ENCODE measurements at places on chromosomes 3 and 15.

DNA sequence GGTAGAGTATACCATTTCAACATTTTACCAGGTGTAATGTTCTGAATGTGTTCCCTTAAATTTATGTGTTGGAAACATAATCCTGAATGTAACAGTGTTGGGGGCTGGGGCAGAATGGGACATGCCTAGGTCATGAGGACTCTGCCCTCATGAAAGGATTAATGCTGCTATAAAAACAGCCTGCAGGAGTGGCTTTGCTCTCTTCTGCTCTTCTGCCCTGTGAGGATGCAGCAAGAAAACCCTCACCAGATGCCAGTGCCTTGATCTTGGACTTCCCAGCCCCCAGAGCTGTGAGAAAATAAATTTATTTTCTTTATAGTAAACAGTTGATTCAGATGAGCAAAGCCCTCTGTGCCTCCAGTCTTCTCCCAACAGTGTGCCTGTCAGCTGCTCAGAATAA is 326.0 kb upstream of the ONECUT1 start:
- DNase-seq = no peak

DNA sequence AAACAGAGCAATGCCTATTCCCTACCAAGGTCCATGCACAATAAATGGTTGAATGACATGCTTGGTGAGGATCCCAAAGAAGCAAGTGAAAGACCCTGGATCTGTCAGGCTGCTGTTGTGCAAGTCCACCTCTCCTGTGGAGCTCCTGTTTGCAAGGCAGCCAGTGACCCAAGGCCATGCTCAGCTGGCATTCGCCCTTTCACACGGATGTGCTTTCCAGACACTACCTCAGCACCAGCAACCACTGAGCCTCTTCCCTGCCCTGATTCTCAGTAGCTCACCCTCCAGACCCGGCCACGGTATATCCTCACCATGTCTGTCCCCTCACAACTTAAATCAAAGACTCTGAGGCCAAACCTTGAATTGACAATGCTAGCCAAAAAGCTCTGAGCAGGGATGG is 23.3 kb downstream of the WWTR1 start:
- no peak for DNase-seq

- no peak for DNase-seq
Measured at GRCh38 chr15:66880380-66881155, 178.5 kb downstream of the SMAD6 start.

DNA sequence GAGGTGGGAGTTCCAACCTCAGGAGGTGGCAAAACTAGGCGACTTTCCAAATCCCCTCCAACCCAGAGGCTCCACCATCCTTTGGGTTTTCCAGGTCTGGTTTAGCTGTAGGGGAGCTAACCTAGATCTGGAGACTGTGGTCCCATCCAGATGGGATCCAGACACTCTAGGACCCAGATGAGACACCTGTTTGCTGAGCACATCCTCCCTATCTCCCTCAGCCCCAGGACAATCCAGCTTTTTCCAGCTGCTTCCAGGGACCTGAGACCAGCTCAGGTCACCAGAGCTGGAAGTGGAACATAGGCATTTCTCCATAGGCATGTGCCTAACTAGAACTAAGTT is 18.2 kb downstream of the CRTAP start:
- DNase-seq = no peak

- no peak for DNase-seq
Measured at GRCh38 chr3:29430558-29430971, 149.7 kb downstream of the RBMS3 start.

DNA sequence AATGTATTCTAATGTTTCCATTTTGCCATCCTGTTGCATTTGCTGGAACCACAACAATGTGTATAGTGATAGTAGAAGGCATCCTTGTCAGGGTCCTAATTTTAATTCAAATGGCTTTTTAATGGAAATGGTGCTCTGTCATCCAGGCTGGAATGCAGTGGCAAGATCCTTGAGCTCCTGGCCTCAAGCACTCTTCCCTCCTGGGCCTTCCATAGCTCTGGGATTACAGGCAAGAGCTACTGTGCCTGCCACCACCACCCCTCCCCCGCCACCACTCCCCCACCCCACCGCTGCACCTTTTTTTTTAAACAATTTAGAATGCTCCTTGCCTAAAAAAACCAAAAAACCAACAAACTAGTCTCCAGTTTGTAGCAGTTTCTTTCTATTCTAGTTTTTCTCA is 15.2 kb upstream of the IQCF6 start:
- DNase-seq = no peak

DNA sequence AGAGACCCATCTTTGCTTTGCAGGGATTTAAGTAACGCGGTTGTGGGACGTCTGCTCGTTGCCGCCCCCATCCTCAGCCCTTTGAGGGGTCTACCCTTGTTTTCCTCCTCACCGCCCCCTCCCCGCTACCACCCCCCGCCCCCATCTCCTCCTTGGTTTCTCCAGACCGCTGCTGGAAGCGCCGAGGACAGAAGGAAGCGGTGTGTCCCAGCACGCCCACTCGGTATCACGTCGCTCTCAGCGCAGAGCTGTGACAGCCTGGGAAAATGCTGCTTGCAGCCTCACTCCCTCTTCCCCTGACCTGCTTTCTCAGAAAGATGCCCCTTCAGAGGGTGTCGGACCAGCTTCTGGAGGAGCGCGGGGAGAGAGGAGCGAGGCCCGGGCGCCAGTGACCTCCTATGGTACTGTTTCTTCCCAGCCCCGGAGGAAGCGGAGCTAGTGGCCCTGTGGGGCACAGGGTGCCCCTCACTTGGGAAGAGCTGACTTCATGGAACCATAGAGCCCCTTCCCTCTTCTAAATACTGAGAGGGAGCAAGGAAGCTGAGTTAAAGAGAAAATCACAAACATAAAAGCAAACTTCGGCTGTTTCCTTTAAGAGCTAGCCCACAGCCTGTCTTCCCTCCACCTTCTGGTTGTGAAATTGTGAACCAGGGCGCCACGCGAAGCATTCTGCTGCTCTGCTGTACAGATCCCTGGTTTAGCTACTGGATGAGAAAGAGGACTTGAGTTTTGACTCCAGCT is 698 bp downstream of the IL1RAP start:
- DNase-seq = peak; percentile 14

DNA sequence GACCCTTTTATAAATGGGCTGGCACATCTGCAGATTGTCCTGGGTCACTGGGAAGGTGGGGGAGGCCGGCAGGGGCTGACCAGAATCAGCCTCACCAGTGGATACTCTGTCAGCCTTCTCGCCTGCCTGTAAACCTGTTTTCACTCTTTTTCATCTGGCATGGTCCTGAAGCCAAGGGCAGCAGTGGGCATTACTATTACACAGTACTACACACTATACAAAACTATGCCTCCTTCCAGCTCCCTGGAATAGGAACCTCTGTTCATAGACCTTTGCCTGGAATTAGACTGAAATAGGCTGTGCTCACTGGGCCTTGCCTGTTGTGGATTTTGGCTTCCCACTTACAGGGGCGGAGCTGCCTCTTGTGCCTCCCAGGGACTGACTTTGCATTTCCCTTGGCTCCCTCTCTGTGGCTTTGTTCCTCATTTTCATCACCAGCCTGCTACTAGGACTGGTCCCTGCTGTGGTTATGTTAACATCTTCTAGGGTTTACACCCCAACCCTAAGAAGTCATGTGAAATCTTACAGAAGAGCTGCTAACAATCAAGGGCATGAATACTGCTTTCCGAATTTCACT is 120.7 kb downstream of the FNDC3B start:
- DNase-seq = no peak

DNA sequence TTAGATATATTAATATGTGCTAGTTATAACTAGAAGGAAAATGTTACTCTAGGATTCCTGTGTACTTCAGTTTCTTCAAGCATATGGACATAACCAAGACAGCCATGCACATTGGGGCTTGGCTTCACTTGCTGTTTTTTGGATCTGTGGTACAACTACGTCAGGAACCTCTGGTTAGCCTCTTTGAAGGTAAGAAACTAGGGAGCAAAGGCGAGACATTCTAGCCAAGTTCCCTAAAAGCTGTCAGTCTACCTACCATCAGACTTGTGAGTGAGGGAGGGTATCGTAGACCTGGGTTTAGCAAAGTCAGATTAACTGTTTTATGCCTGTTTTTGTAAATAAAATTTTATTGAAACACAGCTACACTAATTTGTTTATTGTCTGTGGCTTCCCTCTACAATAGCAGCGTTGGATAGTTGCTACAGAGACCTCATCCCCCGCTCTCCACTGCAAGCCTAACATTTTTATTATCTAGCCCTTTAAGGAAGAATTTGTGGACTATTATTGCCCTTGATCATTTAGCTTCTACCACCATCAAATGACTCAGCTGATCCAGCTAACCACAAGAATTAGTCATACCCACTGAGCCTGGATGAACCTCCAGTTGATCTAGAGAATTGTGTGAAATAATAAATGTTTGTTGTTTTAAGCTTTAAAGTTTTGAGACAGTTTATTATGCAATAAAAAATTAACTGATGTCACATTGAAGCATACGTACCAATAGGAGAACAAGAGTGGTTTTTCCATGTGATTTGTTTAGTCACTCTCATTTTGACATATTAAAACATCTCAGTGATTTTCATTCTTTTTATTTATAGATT is 58.1 kb downstream of the RSRC1 start:
- DNase-seq = no peak

DNA sequence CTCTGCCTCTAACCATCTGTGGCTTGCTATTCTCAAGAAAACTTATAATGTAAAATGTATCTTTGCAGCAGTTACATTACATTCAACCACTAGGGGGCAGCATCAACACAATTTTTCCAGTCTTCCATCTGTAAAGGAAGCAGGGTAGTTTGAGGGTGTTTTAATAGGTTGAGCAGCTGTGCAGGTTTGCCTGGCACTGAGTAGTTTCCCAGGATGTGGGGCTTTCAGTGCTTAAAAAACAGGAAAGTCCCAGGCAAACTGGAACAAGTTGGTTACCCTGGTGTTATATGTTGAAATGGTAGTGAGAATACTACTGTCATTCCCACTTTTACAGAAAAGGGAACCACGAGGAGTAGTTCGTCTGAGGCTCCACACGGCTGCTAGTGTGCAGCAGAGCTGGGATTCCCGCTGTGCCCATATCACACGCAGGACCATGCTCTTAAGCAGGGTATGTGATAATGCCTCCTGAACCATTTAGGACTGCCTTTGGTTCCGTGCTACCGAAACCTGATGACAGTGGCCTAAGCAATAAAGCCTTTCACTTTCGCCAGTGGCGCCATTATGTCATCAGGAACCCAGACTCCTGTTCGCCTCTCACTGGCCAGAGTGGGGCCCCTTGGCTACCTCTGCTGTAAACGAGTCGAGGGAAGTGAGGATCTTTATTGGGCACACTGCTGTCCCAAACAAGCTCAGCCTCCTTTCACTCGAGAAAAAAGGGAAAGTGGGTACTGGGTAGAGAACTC is 64.7 kb upstream of the ZBTB38 start:
- peak; percentile 33 for DNase-seq

DNA sequence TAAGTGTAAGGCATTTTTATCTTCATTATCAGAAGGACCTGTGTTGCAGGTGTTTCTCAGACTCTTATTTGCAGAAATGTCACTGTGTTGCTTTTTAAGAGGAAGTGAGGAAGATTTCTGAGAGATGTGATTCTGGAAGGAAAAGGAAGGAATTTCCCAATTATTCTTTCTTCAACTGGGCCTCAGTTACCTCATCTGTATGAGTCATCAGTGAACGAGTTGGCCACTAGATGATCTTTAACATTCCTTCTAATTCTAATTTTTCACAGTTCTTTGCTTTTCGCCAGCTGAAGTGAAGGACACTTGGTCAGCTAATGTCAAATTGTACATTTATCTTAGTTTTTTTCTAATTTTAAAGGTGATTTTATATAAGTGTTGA is 28.9 kb downstream of the CLEC3B start:
- DNase-seq = no peak

DNA sequence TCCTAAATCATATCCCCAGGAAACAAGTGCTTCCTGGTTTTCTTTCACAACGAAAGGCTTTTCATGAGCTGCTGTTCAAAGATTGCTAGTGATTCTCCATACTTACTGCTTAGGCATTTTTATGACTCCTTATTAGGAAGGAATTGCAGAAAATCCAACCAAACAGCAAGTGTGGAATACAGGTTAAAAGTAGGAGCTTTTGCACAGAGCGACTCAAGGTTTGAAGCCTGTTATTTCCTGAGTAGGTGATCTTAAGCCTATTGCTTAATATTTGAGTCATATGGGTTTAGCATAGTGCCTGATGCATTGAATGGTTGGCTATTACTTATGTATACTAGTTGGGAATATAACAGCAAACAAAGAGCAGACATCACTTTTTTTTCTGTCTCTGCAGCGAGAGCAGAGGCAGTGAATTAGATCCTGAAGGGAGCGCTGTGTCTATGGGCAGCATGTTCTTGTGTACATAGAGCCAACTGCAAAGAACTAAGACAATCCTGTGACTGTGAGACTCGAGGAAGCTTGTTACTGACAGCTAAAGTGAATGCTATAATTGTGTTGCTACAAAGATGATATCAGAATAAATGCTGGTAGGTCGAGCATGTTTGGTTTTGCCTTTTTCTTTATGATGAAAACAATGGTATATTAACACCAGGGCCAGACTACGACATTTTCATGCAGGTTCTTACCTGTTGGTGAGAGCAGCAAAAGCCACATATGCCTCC is 6.3 kb downstream of the TM4SF1 start:
- no peak for DNase-seq

DNA sequence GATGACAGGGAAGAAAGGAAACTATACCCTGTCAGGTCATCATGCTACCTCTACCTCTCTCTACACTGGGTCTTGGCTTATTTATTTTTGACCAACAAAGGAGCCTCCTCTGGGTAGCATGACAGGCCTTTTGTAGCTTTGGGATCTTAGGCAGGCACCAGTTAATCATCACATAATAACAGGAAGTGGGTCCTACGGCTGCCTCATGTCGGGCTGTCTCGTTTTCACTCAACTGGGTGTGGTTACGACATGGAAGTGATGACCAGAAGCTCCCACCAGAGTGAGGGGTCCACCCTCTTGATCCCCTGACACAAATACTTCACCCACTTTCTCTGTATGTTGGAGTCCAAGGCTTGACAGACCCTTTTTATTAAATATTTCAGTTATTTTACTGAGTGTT is 105.3 kb downstream of the CD47 start:
- no peak for DNase-seq

DNA sequence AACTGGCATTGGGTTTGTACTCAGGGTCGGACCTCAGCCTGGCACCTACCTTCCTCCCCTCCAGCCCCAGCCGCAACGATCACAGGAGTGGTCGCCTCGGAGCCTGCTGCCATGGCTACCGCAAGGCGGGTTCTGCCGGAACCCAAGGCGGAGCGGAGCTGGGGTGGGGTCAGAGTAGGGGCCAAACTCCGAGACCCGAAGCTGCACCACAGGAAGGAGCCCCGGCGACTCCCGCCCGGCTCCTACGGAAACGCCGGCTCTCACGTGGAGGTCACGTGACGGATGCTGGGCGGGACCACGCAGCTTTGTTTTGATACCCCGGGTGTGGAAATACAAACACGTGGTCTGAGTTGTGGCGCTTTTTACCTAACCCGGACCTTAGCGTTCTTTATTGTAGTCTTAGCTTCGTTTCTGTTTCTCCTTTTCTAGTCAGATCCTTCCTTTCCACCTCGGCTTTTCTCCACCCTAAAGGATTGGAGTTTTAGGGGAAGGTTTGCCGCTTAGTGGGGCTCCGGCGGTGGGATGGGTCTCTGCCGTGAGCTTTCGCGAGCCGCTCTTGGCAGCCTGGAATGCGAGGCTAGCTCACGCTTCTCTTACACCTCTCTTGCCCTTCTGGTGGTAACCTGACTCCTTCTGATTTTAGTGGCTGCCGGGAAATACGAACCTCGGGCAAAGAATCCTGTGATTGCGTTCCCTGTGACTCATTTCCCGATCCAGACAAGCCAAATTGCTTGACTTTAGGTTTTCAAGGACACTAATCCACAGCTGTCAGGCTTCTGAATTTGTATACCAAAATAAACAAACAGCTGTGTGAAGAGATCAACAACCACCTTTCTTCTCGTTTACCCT is at the start of gene HSPBAP1:
Gene HSPBAP1 (minus strand): TSS at position 264 of the 849 bp plus-strand sequence. CDS start 151 bp downstream, at position 113.
- peak; percentile 81 for DNase-seq

- DNase-seq = no peak
Measured at GRCh38 chr3:37712421-37712820, 149.3 kb upstream of the CTDSPL start.
